ENCODE measurements at places on chromosomes 13 and 19.

GRCh38 chr19:43318796-43319314, 34.6 kb upstream of the CD177 start:
- DNase-seq: no peak

DNA sequence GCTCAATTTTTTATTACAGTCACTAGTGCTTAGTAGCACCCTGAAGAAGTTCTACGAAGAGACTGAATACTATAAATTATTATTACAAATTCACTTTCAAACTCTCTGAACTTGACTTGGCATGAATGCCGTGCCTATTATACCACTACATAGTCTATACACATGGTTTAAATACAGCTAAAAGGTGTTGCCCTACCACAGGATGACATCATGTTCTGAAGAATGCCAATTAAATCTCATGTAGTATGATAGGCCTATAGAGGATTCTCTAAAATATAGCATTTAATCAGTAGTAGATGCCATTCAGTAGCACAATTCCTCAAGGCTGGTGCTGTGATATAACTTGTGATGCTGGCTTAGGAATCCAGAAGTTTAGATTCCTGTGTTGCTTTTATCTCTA, 16.7 kb upstream of the POSTN start:
- DNase-seq: no peak

DNA sequence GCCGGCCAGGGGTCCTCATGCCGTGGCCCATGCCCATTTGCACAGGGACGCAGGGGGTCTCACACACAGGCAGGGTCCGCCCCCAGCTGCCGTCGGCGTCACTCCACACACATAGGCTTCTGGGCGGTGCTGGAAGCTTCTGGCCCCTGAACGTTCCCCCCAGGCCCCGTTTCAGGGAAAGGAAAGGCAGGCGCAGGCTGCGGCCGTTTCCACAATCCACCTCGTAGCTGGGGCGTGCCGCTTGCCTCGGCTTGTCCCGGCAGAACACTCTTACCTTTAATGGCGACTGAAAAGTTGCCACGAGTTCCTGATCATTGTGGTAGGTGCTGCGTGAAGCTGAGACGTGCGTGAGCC, 53.4 kb downstream of the MCF2L start:
- no peak for DNase-seq

DNA sequence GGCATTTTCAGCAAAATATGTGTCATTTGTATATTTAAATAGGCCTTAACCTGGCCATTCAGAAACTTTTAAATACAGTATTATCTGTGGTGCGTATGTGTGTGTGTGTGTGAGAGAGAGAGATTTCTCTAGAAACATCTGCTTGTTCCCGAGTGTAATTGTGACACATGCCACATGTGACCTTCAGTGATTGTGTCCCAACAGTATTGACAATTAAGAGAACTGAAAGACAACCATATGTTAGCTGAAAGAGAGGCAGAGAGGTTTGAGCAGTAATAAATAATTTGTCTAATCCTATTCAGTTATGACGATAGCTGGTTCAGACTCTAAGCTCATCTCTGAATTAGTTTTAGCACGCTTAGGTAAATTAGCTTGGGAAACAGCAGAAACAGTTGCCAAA, 1503.1 kb downstream of the PCDH9 start:
- no peak for DNase-seq

DNA sequence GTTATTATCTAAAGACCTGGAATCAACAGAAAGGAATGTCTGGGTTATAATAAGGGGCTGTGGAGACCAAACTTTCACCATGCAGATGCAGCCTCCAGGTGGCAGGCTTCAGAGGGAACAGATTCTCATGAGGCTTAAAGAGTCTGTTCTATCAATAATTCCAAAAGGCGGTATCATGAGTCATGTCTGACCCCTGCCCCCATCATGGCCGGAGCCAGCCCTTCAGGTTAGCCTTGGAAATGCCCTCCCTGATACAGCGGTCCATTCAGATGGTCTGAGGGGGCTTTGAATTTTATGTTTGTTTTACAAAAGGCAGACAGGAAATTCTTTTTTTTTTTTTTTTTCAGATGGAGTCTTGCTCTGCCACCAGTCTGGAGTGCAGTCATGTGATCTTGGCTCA, 21.7 kb upstream of the LAMP1 start:
- DNase-seq: peak; percentile 18

DNA sequence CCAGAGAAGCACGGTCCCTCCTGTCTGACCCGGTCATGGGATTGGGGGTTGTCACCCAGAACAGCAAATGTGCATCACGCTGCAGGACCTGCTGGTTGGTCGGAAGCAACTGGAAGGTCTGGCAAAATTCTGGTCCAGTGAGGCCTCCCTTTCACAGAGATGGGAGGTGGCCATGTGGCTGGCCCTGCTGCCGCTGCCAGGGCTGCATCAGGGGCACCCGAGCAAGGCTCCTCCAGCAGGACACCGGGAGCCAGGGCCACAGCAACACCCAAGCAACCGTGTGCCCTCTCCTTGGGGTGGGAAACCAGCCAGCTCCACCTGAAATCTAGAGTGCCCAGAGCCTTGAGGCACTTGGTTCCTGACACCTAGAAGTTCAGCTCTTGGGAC, 11.5 kb upstream of the GAS6 start:
- DNase-seq: no peak

DNA sequence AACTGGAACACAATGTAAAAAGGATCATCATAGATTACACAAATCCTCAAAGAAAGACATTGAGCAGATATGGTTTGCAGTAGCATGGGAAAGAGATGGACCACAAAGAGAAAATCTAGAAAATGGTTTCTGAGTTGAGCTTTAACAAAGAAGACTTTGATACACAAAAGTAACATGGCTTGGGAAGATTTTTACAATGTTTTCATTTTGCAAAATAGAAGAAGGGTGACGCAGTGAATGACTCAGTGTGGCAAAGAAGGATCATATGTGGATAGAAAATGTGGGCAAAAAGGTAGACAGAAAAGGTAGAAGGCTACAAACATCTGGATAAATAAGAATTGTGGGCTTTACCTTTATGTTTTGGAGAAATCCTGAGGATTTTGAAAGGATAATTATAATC, 1220.5 kb downstream of the PCDH17 start:
- DNase-seq: no peak

Data from AG09319 (cell line).